ENCODE measurements at places on chromosomes 11 and 22.

DNA sequence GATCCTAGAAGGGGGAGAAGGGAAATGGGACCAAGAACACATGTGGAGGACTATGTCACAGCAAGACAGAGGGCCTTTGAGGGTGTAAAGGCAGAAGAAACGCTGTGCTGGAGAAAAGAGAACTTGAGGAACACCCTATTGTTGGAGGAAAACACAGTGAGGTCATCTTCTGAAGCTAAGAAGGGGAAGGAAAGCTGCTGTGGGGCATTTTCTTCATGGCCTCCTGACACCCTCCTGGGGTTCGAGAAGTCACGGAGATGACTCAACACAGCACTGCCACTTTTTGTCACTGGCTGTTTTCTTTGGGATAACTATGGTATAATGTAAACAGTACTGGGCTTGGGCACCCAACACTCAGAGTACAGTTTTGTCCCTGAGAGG, 492.6 kb upstream of the CADM1 start:
- no peak for DNase-seq

DNA sequence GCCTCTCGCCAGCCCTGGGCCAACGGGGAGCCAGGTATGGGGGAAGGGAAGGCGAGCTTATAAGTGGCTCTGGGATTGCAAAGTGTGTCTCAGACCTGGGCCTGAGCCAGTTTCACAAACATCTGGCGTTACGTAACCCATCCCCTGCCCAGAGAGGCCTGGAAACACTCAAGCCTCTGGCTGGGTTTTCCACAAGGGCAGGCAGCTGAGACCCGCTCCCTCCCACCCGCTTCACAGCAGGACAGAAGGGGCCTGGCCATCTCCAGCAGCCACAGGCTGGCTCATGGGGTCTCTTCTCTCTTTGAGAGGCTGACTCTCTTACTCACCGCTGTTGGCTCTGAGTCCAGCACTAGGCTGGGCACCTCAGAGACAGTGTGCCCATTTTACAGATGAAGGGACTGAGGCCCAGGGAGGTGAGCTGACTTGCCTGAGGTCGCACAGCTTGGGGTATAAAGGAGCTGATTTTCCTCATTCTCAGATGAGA, 44.5 kb downstream of the TRIOBP start:
- DNase-seq: no peak

DNA sequence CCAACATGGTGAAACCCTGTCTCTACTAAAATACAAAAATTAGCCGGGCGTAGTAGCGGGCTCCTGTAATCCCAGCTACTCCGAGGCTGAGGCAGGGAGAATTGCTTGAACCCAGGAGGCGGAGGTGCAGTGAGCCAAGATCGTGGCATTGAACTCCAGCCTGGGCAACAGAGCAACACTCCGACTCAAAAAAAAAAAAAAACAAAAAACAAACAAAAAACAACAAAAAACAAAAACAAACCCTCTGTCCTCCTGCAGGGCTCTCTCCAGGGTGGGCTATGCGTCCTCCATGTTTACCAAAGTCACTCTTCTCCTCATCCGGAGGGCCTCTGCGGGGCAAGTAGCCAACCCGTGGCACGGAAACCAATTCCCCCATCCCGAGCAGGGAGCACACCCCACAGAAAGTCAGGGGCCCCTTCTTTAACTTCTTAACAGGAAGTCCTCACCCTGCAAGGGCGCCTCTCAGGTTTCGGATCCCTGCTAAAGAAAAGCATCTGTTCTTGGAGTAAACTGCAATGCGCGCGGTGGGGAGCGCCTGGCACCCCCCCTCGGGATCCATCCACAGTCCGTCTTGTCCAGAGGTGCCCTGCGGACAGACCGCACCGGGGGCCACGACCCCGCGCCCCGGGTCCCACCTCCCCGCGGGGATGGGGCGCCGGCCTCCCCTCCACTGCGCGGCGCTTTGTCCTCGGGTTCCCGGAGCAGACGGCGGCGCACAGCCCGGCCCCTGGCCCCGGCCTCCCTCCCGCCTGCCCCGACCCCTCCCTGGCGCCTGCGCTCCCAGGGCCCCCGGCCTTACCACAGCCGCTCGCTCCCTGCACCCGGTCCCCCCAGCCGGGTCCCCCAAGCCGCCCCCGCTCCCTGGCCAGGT, 712 bp downstream of the CERK start:
- DNase-seq: peak; percentile 40

DNA sequence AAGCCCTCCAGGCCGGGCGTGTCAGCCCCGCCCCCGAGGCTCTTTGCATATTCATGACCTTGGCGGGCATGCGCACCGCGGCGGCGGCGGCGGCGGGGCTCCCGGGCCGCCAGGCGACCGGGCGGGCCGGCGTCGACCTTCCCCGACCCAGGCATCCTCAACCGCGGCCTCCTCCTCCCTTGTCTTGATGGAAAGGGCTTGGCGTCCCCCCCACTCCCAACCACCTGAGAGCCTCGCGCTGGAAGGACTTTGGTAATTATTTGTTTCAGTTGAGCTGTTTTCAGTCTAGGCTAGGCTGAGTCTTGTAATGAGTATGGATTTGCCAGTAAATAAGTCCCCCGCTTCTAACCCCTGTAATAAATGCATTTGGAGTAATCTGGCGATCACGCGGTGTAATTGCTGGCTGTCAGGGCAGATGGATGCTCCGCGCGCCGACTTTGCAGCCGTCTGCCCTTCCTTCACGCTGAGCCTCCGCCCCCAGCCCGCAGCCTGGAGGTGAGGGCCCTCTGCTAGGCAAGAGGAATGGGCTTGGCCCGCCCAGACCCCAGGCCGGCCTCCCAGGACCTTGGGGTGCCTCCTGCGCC, 25.2 kb downstream of the FLRT1 start:
- DNase-seq: peak; percentile 41

GRCh38 chr11:74443071-74443864, 24.1 kb downstream of the KCNE3 start:
- DNase-seq: no peak

DNA sequence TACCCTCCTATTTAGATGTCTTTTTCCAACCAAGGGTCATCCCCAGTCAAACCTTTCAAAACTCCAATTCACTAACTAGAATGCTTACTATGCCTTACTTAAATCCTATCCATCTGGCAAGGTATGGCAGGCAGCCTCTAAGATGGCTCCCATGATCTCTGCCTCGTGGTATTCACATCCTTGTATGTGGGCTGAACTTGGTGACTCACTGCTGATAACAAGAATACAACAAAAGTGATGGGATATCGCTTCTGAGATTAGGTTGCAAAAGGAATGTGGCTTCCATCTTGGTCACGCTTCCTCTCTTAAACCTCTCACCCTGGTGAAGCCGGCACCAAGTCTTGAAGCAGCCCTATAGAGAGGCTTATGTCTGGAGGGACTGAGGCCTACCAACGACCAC, 29.6 kb upstream of the UPB1 start:
- no peak for DNase-seq

DNA sequence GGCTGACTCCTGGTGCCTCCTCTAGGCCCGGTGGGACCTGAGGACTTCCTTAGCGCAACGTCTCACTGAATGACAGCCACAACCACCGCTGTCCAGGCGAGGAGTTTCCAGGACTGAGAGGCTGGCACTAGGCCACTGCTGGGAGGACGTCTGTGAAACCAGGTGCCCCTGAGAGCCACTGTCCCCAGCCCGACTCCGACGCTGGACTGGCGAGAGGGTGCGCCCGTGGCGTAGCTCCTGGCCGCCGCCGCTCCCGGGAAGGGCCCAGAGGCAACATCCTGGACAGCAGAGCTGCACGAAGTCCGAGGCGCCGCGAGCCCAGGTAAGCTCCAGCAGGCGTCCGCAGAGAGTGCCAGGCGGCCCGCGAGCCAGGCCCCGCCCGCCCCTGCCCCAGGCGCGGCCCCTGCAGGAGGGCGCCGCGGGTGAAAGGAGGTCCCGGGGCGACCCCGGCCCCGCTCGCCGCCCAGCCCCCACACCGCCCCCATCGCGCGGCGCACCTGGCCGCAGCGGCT, 525 bp downstream of the DGCR2 start:
- peak; percentile 17 for DNase-seq

DNA sequence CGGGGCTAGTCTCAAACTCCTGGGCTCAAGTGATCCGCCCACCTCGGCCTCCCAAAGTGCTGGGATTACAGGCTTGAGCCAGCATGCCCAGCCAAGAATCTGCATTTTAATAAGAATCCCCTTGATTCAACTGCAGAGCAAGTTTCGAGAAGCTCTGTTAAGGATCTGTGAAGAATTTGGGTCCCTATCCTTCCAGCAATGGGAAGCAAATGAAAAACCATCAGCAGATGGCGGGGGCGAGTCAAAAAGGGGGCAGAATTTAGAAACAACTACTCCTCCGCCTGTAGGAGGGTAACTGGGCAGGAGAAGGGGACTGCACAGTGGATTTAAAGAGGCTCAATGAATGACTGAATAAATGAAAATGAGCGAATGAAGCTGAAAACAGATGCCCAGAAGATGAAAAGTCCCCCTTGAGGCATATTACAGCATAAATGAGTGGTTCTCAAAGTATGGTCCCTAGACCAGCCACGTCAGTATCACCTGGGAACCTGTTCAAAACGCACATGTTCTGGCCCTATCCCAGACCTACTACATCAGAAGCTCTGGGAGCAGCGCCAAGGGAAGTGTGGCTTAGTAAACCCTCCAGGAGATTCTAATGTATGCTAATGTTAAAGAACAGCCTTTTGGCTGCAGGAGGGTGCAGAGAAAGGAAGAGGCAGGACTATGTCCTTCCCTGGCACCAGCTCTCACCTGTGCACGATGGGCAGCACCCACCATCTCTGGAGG, 15.0 kb downstream of the VWCE start:
- DNase-seq: no peak

DNA sequence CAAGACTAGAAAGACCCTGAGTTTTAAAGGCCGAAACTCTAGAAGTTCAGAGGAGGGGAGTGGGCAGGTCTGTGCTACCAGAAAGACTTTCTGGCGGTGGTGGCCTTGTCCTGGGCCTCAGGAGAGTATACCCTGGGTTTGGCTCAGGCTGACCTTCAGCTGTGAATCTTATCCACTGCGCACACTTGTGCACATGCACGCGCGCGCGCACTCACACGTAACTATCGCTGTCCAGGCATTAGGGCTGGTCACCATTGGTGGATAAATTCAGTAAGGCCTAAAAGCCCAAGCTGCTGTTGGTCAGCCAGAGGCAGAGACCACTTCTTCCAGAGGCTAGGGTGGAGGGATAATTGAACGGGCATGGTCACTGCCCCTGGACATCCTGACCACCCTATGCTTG, 25.1 kb downstream of the ARHGEF17 start:
- no peak for DNase-seq

DNA sequence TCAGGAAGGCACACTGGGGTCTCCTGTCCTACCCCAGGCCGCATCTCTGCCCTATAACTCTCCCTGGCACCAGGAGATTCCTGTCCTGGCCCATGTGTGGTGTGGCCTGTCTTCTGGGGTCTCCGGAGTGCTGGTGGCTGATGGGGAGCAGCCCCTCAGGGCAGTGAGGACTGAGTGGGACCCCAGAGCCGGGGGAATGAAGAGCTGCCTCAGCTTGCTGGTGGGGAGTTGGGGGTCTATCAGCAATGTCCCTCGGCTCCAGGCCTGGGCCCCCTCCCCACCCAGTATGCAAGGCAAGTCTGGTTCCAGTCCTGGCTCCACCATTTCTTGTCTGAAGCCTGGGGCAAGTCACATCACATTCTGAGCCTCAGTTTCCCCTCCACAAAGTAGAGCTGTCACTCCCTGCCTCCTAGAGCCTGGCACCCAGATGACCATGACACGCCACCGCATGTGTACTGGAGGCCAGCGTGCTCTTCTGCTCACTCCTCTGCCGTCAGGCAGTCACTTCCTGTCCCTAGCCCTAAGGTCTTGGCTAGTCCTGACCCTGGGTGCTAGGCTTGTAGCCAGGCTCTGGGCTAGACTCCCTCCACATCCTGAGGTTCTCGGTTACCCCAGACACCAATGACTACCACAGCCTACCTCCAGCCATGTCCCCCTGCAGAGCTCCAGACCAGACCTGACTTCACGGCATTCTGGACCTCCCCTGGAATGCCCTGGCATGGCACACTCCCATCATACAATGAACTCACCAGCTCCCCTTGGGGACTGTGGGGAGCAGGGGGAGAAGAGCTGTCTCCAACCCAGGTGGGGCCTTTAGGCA, 12.8 kb downstream of the ARAP1 start:
- no peak for DNase-seq

GRCh38 chr11:114709960-114710359, 31.6 kb downstream of the NXPE2 start:
- no peak for DNase-seq

DNA sequence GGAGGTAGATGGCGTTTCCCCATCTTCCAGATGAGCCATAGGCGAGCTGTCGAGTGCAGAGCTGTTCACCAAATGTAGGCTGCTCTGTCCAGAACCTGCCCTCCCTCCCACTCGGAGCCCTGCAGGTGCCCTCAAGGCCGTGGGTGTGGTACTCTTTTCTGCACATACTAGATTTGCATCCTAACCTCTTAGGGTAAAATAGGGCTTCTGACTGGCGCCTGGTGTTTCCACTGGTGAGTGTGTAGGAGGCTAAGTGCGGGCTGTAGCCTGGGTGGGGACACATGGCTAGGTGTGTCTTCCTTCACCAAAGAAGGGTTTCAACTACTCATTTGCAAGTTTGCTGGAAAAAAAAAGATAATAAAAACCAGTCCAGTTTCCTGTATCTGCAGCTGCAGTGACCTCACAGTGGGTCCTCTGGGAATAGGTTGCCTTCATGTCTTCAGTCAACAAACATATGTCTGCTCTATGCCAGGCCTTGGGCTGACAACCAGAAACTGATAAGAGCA, 8.5 kb downstream of the BIK start:
- no peak for DNase-seq

DNA sequence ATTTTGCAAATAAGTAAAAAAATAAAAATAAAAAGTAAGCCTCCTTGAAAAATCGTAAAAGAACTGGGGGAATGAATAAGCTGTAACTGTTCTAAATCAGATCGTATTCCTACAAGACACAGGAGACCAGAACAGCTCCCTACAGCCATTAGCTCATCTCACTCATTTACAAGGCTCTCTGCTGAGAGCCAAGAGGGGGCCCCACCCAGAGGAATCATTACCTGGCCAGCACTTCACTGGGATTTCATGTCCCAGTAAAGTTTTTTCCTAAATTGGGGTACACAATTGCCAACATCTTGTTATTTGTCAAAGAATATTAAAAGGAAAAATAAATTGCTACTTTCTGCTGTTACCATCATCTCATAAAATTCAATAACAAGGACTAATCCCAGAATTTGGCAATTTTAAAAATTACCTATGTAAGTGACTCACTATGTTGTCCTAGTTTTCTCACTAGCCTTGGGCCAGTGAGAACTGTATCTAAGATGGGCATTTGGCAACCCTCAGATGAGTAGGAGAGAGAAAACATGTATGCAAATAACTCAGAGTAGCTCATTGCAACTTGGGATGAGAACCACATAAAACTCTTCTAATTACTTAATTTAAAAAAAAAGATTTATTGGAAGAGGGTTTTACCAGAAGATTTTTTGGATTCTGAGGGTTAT, 18.4 kb upstream of the SMTN start:
- DNase-seq: no peak

All from activated gamma-delta T cell treated with Interleukin-2 at 50 U/mL for 16 hours (primary cell).